Colonic mucosa (tissue), 4 donors: ENCODE measurements at places on chromosomes 4 and X.

DNA sequence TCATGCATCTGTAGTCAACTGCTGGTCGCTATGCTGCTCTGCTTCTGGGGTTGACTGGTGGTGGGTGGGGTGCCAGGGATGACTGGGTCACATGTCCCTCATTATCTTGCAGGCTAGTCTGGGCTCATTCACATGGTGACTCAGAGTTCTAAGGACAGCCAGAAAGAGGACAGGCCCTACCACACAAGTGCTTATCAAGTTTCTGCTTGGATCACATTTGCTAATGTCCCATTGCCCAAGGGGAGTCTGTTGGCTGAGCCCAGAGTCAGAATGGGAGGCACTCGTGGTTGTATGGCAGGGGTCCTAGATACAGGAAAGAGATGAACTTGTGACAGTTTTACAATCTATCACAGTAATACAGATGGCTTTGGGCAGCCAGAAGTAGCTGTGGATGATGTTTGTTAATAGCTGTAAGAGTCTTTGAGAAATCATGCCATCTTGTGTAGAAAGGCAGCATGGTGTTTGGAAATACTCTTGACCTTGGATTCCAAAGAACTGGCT is 221.3 kb downstream of the GPAT3 start:
- no peaks in the 10 kb centered on the region for H3K36me3 ChIP-seq
- no peaks in the 10 kb centered on the region for H3K4me1 ChIP-seq
- no peak overlapping the region for H3K27ac ChIP-seq
- no peak overlapping the region for H3K4me3 ChIP-seq
- no peaks in the 10 kb centered on the region for H3K27me3 ChIP-seq

- no peak overlapping the region for H3K4me3 ChIP-seq
- H3K27ac ChIP-seq = no peak overlapping the region
- H3K27me3 ChIP-seq = no peaks in the 10 kb centered on the region
- DNase-seq = no peak
- H3K4me1 ChIP-seq = no peaks in the 10 kb centered on the region
These were observed 9.2 kb downstream of the PDE6B start for GRCh38 chr4:634599-634985.

DNA sequence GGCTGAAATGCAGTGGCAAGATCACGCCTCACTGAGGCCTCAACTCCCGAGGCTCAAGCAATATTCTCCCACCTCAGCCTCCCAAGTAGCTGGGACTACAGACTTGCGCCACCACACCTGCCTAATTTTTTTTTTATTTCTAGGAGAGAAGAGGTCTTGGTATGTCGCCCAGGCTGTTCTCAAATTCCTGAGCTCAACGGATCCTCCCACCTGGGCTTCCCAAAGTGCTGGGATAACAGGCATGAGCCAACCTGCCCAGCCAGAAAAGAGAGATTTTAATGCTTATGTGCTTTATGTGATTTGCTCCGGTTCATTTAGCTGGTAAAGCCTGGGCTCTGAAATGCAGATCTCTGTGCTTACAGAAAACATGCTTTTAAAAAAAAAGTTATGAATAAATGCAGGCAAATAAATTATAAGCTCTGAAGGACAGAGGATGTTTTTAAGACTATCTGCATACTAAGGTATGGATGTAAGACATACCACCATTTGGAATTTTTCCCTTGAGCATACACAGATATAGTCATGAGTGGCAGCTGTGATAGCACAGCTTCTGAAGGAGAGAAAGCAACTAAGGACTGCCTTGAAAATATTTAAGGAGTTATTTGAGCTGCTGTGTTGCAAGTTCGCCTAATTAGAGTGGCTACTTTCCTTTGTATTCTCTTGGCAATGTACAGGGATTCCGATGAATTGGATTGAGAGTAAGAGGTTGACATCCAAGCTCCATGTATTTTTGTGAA is 13.8 kb downstream of the GUCY1B1 start:
- no peak overlapping the region for H3K27ac ChIP-seq
- H3K27me3 ChIP-seq = no peaks in the 10 kb centered on the region
- H3K4me1 ChIP-seq = no peaks in the 10 kb centered on the region
- no peak overlapping the region for H3K4me3 ChIP-seq
- DNase-seq = no peak
- H3K36me3 ChIP-seq = no peaks in the 10 kb centered on the region

DNA sequence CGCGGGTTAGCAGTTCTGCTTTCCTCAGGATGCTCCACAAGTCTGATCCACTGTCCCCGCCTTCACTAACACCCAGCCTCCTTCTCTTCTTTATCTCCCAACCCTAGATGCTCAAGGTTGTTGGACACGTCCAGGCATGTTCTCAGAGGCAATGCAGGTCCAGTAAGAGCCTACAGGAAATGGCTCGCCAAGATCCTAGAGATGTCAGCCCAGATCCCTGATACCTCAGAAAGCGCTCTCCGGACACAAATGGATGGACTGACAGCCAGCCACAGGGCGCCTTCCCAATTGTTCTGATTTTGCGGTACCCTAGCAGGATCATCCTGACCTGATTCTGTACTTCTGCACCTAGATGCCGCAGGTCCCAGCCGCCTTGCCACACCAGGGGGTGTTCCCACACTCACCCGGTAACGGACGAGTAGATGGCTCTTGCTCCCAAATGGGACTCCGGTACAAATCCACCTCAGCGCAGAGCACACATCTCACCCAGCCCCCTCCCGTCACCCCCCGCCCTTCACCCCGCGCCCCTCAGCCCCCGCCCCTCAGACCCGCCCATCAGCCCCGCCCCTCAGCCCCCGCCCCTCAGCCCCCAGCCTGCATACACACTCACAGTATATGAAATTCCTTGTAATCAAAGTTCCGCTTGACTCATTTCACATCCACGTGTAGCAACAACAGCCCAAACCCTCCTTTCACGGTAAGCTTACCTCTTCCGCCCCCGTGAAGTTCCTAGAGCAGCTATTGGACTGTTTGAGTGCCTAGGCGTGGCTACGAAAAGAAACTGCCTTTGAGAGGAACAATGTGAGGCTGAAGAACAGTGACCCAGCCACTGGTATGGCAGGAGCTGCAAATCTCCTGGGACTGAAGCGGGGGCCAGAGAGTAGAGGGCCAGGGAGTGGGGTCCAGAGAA is at the start of gene EDA2R:
EDA2R (minus strand) TSS at position 488 of the 910 bp plus-strand sequence. CDS start 23,058 bp downstream, outside the sequence.
- H3K27ac ChIP-seq = no peak within 1 kb of the TSS
- H3K4me1 ChIP-seq = no peaks in the 10 kb centered on the region
- no peaks in the 10 kb centered on the region for H3K27me3 ChIP-seq
- H3K36me3 ChIP-seq = no peaks in the 10 kb centered on the region

GRCh38 chr4:66404141-66404540 is 733.9 kb upstream of the EPHA5 start:
- no peaks in the 10 kb centered on the region for H3K36me3 ChIP-seq
- no peak overlapping the region for H3K4me3 ChIP-seq
- no peaks in the 10 kb centered on the region for H3K4me1 ChIP-seq
- DNase-seq = no peak

- H3K4me1 ChIP-seq = no peaks in the 10 kb centered on the region
- no peaks in the 10 kb centered on the region for H3K27me3 ChIP-seq
- no peak overlapping the region for H3K27ac ChIP-seq
- no peak for DNase-seq
- H3K36me3 ChIP-seq = no peaks in the 10 kb centered on the region
- H3K4me3 ChIP-seq = no peak overlapping the region
These were observed 331.6 kb downstream of the BCOR start for GRCh38 chrX:39766085-39766726.

DNA sequence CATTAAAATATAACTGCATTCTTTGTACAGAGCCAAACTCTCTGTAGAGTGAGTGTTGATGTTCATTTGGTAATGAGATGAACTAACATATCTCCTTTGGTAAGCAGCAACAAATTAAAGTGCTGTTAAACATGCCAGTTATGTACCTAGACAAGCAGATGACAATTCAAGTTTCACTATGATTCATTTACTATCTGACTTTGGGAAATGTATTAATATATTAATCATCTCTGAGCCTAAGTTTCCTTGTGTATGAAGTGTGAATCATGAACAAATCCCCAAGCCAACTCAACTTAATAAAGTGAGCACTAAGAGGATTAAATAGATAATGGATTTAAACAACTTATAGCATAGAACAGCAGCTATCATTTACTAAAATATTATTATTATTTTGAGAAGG is 1044.2 kb downstream of the GLUD2 start:
- H3K27ac ChIP-seq = no peak overlapping the region
- H3K4me1 ChIP-seq = no peaks in the 10 kb centered on the region
- H3K4me3 ChIP-seq = no peak overlapping the region
- no peaks in the 10 kb centered on the region for H3K27me3 ChIP-seq
